Stimulated activated CD8-positive, alpha-beta memory T cell treated with anti-CD3 and anti-CD28 coated beads, Interleukin-12 subunit alpha, Interleukin-12 subunit beta, amount 100 ng/mL, for 1 hour (primary cell): ENCODE measurements at places on chromosomes 6 and 20.

DNA sequence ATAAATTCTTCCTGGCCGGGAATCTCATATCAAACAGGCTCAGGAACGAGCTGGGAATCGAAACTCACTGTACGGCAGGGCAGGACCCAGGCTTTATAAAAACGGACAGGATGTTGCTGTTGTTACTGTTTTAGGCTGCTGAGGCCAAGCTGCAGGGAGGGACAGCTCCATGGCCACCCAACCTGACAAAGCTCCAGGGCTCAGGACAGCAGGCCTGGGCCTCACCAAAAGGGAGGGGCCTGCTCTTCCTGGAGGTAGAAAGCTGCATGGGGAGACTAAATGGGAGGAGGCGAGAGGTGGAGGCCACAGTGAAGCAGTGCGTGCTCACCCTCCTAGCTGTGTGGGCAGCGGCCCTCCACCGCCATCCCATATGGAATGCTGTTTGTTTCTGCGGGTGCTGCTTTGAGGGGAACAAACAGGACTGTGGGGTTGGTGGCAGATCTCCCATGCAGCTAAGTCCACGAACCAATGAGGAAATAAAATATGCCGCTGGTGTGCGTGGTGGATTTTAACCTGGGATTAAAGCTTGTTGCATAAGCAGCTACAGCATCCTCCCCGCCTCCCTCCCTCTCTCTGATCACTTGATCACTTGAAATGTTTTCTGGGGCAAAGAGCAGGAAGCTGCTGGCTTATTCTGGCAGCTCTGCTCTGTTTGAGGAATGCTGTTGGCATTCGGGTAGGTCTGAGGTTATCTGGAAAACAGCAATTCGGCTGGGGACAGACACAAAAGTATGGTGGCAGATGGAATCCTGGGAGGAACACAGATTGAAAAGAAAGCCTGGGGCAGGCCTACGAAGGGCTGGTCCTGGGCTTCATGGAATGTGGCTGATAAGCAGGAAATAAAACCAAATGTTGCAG is 2.4 kb upstream of the ZMYND8 start:
- no peak for DNase-seq

DNA sequence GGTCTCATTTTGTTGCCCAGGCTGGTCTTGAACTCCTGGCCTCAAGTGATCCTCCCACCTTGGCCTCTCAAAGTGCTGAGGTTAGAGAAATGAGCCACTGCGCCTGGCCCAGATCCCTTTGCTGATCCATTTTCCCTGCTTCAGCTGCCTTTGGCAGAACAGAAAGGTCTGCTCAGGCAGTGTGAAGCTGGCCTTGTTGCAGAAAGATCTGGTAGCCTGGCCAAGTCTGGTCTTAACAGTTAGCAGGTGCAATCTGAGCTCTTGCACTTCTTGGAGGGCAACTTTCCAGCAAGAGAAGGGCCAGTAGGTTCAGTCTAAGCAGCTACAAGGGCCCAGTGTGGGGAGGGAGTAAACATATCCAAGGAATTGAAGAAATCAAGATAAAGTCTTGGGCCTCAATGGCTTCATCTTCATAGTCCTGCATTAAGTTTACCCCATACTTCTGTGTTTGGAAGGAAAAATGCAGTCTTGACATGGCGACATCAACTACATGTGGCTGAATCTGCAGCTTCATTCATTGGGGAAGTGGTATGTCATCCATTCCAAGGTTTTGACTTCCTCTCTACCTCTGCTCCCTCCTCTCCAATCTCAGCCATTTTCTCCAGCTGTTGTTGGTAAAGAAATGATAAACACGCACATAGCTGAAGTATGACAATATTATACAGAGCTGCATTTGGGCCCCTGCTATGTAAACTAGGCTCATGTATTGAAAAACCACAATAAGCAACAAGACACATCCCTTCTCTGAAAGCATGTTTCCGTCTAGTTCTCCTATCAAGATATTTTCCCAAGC is 39.0 kb upstream of the NEDD9 start:
- DNase-seq = no peak

- no peak for DNase-seq
Observed at GRCh38 chr6:81844686-81845085, 92.2 kb upstream of the TENT5A start.

DNA sequence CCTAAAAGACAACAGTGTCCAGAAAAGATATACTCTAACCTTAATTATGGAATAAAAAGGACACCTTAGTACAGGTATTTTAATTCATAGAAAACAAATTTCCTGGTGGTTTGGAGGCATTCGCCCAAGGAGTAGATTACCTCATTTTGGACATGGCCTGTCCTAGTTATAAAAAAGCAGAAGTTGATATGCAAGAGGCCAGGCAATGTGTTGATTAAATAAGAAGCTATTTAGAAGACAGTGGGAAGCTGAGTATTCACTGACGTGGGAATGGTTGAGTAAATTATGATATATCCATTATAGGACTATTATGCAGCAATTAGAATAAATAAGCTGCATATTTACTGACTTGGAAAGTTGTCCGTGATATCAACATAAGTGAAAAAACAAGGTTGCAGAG is 314.9 kb downstream of the ALDH8A1 start:
- no peak for DNase-seq

- no peak for DNase-seq
Observed at GRCh38 chr6:148212366-148212765, 130.3 kb upstream of the SASH1 start.
